OCI-LY7 (cell line): ENCODE measurements at places on chromosomes 11 and 22.

- peak; percentile 78 for DNase-seq
Observed at GRCh38 chr11:84747871-84748270, 879.3 kb downstream of the DLG2 start.

DNA sequence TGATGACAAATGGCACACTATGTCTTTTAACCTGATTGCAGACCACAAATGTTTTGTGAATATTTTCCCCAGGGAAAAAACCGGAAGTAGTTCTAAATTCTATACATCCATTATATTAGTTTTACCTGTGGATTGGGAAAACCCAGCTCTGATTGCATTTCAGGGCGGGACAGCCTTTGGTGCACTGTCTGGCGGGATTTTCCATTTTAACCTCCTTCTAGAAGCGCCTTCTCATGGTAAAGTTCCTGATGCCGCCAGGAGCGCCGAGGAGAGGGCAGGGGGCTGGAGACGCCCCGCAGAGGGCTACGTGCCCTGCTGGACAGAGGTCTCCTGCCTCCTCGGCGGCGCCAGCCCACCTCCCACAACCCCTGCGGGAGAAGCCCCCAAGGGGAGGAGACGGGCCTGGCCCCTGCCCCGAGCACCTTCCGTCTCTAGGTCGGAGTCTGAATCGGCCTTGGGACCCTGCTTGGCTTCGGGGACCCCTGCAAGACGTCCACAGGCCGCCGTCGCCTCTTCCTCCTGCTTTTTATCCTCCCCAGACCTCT lies 1.2 kb upstream of the P2RX6 start:
- DNase-seq = no peak

DNA sequence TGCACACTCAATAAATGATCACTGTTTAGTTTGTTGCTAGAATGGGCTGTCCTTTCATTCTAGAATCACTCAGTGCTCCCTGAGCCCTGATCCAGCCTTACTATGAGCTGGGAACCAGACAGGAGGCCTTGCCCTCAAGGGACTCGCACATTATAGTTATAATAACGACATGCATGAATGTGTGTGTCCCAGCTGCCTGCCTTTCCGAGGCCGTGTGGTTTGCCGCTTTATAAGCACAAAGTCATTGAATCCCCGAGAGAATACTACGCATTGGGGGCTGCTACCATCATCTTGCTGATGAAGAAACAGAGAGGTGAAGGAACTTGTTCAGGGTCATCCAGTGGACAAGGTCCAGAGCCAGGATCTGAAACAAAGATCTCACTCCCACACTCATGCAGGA lies 75.7 kb downstream of the NFAM1 start:
- peak; percentile 90 for DNase-seq

DNA sequence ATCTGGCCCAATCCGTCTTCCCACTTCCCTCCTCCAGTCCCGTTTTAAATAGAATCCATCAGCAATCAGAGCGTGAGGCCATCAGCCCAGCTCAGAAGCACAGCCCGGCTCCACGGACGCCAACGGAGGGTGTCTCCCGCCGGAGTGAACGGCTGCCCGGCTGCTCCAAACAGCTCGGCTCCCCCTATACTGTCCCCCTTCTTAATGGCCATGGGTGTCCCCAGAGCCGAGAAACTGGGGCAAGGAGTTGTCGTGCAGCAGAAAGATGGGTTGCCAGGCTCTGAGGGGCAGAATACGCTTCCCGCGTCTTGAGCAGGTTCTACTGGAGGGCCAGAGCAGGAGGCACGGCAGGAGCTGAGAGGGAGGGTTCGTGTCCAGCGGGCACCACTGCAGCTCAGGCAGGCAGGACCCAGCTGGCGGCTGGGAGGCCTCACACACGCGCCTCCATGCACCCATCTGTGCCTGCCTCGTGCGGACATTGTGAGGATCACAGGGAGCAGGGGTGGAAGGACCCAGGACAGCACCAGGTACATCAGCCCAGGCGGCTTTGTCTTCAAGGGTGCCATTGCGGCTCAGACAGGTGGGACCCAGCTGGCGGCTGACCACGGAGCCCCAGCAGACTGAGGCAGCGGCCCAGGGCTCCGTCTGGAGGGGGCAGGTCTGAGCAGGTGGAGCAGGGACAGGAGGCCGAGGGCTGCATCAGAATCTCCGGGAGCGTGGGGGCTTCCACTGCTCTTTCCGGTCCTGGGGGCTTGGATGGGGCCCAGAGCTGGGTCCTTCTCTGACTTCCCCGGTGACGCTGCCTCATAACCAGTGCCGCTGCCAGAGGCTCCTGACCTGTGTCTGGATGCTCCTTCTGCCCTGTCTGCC lies 882.7 kb downstream of the BRD1 start:
- DNase-seq = no peak

DNA sequence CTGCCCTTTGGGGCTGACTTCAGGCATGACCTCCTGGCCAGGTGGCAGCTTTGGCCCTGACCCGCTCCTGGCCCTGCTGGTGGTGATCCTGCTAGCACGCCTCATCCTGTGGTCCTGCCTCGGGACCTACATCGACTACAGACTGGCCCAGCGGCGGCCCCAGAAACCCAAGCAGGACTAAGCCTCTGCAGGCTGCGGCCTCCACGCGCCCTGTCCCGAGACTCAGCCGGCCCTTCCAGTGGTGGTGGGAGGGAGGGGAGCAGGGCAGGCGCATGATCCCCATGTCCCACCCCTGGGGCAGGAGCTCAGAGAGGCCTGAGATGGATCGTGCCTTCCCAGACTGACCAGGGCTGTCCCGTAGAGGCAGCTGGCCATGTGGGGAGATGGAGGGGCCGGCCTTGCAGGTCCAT lies 2.1 kb downstream of the SMIM38 start:
- no peak for DNase-seq

GRCh38 chr11:83990160-83990733 lies 704.1 kb upstream of the CCDC90B start:
- DNase-seq = no peak

DNA sequence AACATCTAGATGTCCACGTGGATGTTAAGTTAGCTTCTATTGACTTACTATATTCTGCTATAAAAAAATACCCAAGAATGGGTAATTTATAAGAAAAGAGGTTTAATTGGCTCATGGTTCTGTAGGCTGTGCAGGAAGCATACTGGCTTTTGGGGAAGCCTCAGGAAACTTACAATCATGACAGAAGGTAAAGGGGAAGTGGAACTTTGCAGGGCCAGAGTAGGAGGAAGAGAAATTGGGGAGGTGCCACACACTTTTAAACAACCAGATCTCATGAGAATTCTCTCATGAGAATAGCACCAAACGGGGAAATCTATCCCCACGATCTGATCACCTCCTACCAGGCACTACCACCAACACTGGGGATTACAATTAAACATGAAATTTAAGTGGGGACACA lies 689.3 kb downstream of the METTL15 start:
- DNase-seq = no peak

DNA sequence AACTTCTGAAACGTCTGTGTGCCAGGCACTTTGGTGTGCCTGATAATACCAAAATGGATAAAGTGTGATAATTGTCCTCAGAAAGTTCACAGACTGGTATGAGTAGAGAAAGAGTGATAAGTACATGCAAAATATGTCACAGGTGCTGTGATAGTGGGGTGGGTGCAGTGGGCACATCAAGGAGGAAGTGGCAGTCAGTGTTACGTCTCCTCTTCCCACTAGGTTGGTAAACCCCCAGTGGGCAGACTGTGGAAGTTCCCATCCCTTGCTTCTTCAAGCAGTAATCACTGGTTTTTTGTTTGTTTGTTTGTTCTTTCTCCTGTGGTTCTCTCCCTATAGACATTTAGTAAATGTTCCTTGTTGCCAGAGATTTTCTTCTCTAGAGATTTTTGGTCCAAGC lies 5.4 kb downstream of the RNF121 start:
- no peak for DNase-seq

- peak; percentile 22 for DNase-seq
Observed at GRCh38 chr11:39374963-39375698, 2084.3 kb downstream of the LRRC4C start.

DNA sequence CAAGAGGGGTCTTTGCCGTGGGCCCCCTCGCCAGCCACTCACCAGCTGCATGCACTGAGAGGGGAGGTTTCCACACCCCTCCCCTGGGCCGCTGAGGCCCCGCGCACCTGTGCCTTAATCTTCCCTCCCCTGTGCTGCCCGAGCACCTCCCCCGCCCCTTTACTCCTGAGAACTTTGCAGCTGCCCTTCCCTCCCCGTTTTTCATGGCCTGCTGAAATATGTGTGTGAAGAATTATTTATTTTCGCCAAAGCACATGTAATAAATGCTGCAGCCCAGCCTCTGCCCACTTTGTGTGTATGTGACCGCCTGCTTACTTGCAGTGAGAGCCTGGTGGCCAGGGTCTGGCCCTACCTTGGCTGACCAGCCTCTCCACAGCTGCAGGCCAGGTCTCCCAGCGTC lies 2.8 kb upstream of the CRACR2B start:
- no peak for DNase-seq

DNA sequence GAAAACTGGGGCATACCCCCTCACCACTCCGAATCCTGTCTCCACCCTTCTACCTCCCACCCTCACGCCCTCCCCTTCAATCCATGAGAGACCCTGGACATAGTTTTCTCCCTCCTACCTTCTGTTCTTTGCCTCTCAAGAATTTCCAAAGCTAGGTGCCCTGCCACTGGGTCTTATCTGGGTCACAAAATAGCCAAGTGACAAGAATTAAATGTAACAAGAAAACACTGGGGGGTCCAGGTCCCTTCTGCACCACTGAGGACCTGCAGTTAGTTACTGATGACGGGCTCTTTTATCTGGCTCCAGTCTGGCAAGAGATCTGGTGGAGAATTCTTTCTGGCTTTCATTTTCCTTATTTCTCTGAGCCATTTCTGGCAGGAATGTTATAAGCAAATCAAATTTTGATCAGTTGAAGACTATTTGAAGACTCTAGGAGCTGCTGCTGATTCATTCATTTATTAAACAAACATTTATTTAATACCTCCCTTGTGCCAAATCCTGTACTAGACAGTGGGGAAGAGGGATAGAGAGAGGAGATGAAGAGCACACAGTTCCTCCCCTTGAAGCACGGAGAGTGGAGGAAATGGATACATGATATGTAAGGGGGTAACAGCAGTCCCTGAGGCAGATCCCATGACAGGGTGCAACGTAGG lies 135.2 kb downstream of the RRAS2 start:
- no peak for DNase-seq

GRCh38 chr11:72297828-72298227 lies 53.9 kb upstream of the PHOX2A start:
- peak; percentile 8 for DNase-seq

GRCh38 chr11:118275176-118275575 lies 11.1 kb upstream of the MPZL2 start:
- no peak for DNase-seq

DNA sequence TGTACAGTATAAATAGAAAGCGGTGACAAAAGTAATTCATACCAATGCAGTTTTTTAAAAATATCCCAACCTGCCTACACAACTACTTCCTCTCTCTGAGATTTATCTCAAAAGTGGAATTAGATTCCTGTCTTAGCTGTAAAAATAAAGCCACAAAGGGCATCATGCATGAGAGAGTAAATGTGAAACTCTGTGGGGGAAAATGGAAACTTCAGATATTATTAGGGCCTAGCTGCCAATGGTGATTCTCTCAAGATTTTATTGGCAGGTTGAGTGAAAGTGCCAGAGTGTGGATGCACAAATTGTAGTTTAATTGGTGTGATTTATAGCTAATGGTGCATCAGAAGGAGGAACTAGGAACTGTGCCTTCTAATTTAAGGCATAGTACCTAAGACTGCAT lies 356.9 kb upstream of the CCDC90B start:
- no peak for DNase-seq

DNA sequence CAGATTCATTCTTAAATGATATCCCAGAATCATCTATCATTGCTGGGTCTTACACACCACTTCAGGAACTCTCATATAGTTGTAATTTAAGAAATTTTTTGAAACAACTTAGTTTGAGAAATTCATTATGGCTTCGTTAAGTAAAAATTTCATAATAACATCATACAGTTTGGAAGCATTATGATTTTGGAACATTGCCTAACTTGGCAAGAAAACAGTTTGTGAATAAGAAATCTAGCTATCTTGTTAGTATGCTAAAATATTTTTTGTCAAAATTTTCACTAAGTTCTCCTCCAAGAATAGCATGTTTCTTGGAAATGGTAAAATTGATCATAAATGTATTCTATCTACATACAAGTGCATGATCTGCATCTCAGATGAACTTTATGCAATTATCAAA lies 217.7 kb downstream of the CNTN5 start:
- no peak for DNase-seq
